ENCODE measurements at places on chromosomes 5 and 9.

GRCh38 chr5:11153670-11154382 is 392.8 kb upstream of the DAP start:
- DNase-seq: no peak

DNA sequence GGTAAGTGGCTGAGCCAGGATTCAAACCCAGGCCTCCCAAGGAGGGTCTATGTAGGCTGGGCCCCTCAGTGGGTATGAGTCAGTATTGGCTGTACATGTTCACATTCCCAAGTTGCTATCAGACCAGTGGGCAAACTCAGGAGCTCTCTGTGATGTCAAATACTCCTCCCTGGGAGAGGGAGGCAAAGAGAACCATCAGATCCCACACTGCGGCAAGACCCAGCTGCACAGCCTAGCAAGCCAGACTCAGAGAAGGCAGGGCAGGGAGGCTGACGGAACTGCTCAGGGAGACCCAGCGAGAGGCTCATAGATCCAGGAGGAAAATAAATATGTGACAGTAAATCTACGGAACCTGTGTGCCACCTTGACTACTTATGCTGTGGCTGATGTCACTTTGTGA is 42.6 kb upstream of the SAP30L start:
- DNase-seq: no peak

GRCh38 chr5:151772846-151773561 is 1.2 kb downstream of the G3BP1 start:
- no peak for DNase-seq

GRCh38 chr5:32004404-32004803 is 169.7 kb downstream of the GOLPH3 start:
- no peak for DNase-seq

DNA sequence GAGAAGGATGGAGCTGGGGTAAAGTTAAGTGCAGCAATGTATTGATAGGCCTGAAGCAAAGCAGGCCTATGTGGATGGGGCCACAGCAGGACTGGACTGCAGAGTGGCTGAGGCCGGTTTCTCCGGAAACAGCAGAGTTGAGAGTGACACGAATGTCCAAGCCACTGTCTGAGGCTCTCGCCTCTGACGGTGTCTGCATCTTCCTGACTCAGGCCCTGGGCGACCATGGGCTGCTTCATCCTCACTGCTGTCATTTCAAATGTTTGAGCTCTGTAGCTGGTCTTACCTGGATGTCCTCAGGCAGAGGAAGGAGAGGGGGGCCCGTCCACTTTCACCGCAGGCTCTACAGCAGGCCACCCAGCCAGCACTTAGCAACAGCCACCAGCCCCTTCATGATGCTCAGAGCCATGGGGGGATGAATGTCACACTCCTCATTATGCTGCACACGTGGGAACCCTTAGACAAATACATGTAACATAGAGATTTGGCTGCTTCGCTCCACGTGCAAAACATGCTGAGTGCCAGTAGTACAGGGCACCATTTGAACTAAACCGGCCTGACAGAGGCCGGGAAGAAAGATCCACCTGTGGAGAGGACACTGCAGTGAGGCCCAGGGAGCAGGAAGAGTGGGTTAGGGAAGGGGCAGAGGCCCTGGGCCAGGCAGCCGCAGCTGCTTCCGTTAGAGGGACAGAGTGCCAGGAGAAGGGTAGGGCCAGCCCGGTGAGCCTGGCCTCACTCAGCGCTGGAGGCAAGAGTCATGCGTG is 31.7 kb upstream of the NXNL2 start:
- no peak for DNase-seq

DNA sequence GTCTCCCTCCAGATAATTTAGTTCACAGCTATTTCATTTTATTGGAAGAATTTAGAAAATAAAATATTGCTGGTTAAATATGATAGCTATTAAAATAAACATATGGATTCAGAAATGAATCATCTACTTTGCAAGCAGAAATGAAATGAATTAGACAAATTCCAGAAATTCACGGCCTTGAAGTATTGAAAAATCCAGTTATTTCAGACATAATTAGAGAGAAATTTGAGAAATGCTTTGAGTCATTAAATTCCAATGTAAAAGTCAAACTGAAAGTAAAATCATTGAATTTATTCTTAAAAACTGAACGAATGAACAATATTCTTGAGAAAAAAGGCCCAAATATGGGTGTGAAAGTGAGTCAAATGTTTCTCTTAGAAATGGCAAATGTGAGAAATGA is 632.6 kb upstream of the EDIL3 start:
- DNase-seq: no peak

DNA sequence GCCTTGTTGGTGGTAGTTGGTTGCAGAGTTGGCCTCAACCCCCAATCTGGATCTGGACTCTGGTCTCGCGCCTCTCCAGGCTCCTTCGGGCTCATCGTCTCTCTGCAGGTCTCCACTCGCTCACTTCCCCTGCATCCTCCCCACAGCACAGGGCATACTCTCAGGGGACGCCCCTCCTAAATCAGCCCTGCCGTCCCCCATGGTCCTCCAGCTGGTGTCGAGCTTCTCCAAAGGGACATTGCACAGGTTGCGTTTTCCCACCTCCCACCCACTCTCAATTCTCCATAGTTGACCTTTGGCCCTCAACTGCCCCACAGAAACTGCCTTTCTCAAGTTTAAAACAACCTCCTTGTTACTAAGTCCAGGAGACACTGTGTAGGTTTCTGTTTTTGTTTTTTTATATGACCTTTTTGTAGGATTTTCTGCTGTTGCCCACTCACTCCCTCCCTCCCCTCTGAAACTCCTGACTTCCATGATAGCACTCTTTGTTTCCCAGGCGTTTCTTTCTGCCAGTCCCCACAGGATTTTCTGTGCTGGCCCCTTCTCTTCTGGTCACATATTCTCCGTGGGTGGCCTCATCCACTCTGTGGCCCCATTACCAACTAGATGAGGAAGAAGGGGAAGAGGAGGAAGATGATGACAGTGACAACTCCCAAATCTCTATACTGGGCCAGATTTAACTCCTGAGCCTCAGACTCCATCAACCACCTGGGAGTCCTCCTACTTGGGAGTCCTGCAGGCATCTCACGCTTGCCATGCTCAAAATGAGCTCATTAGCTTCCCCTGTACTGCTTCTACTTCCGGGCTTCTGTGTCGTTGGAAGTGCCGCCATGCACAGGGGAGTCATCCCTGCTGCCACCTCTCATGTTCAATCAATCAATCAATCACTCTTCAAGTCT is 50.3 kb downstream of the ALG2 start:
- DNase-seq: no peak

GRCh38 chr5:90909101-90909503 is 350.5 kb downstream of the ADGRV1 start:
- DNase-seq: no peak

DNA sequence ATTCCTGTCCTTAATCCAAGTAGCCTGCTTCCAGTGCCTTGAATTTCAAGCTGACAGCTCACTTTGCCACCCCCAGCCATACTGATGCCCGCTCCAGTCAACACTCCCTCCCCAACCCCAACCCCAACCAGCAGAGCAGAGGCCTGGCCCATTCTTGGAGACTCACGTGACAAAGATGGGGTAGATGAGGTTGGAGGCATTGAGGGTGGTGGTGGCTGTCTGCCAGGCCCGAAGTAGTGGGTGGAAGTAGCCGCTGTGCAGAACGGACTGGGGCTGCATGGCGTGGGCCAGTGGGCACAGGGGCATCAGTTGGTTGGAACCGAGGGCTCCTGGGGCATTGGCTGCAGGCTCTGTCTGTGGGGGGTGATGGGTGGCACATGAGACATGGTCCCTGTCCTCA is 7.8 kb downstream of the ALAD start:
- DNase-seq: no peak

DNA sequence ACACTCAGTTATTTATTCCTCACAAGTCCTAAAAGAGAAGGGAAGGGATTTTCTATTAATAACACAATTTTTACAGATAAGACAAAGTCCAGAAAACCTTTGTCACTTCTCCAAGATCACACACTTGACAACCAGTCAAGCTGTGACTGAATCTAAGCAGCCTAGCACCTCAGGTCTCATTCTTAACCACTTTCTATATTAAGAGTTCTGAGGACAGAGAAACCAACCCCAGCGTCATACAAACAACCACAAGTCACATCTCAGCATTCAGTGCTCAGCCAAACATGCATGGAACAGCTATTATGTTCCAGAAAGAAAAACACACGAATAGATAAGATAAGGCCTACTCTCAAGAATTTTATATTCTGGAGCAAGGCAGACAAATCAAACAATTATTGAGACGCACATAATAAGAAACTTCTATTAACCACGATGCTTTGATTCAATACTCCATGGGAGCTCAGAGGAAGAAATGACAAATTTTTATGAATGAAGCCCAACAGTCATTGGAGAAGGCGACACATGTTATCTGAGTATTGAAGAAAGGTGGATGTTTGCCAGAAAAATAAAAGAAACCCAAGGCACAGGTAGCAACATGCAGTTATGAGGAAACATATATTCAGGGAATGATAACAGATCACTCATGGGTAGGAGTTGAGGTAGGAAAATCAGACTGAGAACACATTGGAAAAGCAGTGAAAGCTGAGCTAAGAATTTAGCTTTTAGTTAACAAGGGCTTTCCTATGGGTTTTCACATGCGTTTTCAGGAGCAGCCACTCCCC is 113.1 kb downstream of the HTR4 start:
- DNase-seq: no peak

- no peak for DNase-seq
These were observed 22.0 kb upstream of the FGFR4 start for GRCh38 chr5:177064500-177065277.

GRCh38 chr5:73783828-73784227 is 157.8 kb downstream of the ARHGEF28 start:
- DNase-seq: no peak

DNA sequence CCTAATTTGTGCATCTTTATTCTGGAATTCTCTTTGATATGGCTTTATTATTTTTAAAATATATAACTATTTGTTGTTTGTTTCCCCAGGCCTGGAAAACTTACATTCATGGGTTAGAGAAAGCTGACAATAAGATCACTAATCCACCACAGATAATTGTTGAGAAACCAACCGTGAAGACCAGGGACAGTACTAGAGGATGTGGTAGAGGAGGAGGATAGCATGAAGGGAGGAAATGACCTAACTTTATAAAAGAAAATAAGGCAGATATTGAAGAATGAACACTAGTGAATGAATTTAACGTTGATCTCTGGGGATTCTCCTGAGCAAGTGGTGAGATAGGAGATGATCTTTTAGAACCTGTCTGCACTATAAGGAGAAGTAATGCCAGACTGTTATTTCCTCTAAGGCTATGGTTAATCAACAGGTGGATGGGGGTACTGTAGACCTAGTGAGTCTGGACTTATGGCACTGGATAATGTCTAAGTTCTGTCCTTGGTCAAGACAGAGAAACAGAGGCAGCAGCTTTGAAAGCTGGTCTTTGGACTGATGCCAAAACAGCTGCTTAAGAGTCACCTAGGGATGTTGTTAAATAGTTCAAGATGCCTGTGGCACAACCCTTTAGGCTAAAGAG is 52.4 kb downstream of the NREP start:
- no peak for DNase-seq

GRCh38 chr5:179345433-179346321 is at the start of gene ADAMTS2:
TSS of gene ADAMTS2 (minus strand) at chr5:179345461. CDS start at chr5:179345328, 133 bp downstream.
- no peak for DNase-seq

- DNase-seq: no peak
These were observed 145.4 kb downstream of the KCTD16 start for GRCh38 chr5:144315994-144316634.

DNA sequence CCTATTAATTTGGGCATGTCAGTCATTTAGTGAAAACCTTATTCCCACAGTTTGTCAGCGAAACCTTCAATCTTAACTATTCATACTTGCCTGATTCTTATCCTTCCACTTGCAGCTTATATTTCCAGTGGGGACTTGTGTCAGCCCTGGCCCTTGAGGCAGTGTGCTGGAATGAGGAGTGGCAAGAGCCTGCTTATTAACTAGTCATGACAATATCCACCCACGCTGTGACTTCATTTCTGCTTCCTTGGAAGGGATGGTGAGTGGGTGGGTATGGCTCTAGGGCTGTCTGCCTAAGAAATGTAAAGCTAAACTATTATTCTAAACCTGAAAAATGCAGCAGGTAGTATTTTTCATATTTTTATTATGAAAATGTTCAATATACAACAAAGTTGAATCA is 34.0 kb upstream of the LURAP1L start:
- DNase-seq: no peak

All from stimulated activated CD4-positive, alpha-beta T cell treated with anti-CD3 and anti-CD28 coated beads, TNF-alpha, amount 100 ng/mL, for 4 hours (primary cell).